ENCODE measurements at places on chromosomes 6 and 20.

DNA sequence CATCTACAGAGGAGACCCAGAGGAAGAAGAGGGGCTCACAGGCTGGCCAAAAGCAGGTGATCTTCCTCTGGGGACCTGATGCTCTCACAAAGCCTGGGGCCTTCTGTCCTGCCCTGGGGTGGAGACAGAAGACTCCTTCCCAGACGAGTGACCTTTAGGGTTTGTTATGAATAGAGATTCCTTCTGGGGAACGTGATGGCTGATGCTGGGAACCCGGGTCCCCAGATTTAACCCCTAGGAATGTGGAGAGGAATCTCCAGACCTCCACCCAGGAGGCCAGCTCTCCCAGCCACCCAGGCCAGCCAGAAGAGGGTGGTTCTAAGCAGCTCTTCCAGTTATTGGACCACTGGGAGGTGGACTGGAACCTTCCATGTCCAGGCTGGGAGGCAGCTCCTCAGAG lies 16.8 kb upstream of the CCN5 start:
- no peak for DNase-seq

DNA sequence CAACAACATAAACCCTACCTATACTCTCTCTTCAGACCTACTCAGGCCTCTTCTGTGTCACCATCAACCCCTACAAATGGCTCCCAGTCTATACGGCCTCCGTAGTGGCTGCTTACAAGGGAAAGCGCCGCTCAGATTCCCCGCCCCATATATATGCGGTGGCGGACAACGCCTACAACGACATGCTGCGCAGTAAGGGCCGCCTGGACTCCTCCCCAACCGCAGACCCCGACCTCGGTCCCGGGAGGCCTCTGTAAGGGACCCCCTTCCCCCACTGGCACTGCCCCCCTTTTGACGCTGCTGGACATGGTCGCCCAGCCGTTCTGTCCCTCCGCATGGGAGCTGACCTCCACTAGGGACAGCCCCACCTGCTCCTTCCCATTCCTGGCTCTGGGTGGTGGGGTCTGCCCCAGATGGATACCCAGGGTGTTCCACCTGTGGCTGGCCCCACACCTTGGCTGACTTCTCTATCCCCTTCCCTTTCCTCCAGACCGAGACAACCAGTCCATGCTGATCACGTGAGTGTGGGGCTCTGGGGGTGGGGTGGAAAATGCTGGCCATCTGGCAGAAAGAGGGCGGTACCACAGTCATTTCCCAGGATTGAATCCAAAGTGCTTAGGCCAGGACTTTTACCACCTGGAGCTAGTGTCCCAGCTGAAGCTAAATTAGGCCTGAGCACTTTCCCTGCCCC lies 25.0 kb downstream of the MYH7B start:
- DNase-seq = no peak

DNA sequence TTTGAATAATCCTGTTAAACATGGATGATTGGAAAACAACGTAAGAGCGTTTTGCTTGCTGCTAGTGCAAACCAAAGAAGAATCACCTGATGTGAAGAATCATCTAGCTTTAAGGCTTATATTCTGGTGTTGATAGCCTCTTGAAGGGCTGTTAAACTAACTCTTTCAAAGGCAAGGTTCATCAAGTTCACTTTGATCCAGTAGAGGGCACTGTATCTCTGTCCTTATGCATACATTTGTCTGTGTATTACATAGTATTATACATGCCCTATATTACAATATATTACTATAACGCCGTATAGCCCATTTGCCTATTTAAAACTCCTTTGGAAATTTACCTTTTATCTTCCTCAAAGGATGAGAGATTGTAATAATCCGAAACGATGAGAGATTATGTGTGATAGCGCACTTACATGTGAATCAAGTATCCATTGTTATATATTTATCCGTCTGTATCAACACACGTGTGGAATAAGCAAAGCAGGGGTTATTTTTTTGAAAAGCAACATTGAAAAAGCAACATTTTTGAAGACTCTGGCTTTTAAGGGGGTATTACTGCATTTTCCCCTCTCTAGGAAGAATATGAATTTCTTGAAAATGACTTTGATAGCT lies 50.8 kb upstream of the NRN1 start:
- DNase-seq = no peak

GRCh38 chr6:55696041-55696440 lies 117.0 kb upstream of the HMGCLL1 start:
- no peak for DNase-seq

GRCh38 chr6:90939906-90940305 lies 353.0 kb upstream of the MAP3K7 start:
- no peak for DNase-seq

GRCh38 chr6:158476389-158476788 lies 83.5 kb upstream of the TMEM181 start:
- no peak for DNase-seq

DNA sequence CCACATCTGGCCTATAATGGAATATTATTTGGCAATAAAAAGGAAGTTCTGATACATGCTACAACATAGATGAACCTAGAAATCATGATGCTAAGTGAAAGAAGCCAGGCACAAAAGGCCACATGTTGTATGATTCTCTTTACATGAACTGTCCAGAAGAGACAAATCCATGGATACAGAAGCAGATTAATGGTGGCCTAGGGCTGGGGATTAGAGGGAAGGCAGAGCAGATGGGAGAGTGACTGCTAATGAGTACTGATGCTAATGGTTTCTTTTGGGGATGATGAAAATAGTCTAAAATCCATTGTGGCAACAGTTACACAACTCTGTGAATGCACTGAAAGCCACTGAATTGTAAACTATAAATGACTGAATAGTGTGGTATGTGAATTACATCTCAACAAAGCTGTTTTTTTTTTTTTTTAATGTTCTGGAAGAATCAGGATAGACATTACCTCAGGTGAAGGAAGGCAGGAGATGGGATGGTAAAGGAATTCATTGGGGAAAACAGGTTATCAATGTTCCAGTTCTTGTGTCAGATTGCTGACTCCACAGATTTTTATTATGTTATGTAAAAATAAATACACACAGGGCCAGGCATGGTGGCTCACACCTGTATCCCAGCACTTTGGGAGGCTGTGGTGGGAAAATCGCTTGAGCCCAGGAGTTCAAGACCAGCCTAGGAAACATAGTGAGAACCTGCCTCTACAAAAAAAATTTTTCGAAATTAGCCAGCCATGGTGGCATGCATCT lies 8.9 kb upstream of the SOX12 start:
- DNase-seq = no peak

- DNase-seq = peak; percentile 88
Measured at GRCh38 chr20:62302341-62303061, at the start of gene ADRM1. TSS of gene ADRM1 (plus strand) at chr20:62302997. CDS start at chr20:62303569, 572 bp downstream.

DNA sequence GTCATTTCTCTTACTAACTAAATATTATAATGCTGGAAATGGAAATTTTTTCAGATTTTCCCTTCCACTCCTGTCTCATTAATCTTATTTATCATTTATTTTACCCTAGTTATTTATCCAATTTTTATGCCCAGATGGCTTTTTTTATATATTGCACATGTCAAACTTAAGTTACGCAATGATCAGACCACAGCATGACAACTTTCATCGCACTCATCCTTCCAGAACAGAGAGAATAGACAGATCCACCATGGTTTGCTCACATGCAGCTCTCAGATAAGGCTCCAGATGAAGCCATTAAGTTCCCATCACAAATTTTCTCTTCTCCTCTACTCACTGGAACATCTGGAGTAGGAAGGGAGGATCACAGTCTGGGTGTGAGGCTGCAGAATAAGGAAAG lies 48.7 kb downstream of the MAP7 start:
- no peak for DNase-seq

DNA sequence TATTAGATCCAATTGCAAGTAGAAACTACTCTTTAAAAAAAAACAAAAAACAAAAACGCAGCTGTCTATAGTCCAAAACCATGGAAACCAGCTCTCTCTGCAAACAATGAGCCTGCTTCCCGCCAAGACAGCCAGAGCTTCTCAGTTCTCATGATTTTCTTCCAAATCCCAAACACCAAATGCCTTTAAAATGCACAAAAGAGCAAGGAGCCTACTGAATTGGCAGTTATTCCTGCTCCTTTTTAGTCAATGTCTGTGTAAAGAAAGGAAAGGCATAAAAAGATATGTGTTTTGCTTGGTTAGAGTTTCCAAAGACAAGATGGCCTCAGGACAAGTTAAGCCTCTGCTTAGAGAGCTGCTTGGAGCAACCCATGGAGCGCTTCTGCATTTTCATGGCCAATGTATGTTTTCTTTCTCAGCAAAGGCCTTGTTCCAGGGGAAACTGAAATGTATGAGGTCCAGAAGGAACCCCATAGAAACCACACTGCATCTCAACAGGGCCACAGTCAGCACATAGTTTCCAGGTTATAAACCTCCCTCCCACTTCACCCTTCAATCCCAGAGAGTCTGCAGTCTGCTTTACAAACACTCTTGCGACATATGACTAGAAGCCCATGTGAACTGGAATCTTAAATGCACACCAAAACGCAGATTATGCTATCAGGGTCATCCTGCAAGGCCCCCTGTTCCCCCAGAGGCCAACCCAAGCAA lies 209.3 kb upstream of the TAB2 start:
- no peak for DNase-seq

- DNase-seq = no peak
Measured at GRCh38 chr6:131251590-131252199, 116.4 kb downstream of the AKAP7 start.

GRCh38 chr6:26059941-26060340 lies 27.3 kb upstream of the HFE start:
- DNase-seq = no peak

DNA sequence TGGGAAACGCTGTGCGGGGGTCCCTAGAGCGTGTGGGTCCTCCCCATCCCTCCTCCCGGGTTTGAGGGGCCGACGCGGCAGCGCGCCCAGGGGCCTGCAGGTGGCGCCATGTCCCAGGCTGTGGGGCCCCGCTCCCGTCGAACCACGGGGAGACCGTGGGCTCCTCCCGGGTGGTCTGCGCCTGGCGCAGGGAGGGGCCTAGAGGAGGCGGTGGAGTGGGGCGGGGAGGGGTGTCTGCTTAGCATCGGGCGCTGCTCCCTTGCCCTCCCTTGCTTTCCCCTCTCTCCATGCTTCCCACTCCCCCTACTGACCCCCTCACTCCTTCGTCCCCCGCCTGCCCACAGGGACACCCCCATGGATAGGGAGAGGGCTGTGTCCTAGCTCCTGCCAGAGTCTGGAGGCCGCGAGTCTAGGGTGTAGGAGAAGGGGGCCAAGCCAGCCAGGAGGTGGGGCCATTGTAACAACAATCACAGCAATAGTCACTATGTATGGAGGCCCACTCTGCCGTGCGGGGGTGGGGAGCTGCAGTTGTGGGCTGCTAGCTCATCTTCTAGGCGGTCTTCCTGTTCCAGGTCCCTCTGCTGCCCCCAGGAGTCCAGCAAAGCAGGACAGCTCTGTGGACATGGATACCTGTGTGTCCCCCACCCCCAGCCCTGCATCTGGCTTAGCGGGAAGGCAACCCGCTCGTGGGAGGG lies 51.7 kb downstream of the CHMP4B start:
- DNase-seq = no peak

- DNase-seq = no peak
Measured at GRCh38 chr6:39075807-39076622, 27.4 kb downstream of the GLP1R start.

GRCh38 chr20:29409833-29410805 lies 1847.3 kb upstream of the DEFB115 start:
- DNase-seq = no peak

DNA sequence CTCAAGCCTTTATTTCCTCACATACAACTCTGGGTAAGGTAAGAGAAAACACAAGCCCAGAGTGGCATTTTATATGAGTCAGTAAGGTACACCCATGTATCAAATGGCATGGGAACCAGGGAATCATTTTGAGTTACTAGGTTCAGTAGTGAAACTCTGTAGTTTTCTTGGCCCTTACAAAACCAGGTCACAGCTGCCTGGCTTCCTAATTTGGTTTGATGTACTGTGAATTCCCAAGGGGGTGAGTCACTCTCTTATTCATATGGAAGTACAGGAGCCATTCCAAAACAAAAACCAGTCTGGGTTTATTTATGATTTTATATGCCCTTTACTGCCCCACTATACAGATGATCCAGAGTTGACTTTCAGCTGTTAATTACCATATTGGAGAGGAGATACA lies 70.7 kb downstream of the PDE7B start:
- DNase-seq = no peak

DNA sequence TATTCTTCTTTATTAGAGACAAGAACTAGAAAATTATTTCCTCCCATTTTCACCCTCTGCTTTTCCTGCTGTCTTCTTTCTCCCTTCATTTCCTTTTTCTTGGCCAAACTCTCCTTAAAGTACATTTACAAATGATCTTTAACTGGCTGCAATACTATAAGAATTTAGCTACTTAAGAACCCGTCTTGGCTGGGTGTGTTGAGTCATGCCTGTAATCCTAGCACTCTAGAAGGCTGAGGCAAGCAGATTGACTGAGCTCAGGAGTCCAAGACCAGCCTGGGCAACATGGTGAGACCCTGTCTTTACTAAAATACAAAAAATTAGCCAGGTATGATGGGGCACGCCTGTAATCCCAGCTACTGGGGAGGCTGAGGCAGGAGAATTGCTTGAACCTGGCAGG lies 39.3 kb upstream of the SRPK1 start:
- no peak for DNase-seq

GRCh38 chr6:24990236-24990845 lies 54.6 kb upstream of the RIPOR2 start:
- DNase-seq = no peak

DNA sequence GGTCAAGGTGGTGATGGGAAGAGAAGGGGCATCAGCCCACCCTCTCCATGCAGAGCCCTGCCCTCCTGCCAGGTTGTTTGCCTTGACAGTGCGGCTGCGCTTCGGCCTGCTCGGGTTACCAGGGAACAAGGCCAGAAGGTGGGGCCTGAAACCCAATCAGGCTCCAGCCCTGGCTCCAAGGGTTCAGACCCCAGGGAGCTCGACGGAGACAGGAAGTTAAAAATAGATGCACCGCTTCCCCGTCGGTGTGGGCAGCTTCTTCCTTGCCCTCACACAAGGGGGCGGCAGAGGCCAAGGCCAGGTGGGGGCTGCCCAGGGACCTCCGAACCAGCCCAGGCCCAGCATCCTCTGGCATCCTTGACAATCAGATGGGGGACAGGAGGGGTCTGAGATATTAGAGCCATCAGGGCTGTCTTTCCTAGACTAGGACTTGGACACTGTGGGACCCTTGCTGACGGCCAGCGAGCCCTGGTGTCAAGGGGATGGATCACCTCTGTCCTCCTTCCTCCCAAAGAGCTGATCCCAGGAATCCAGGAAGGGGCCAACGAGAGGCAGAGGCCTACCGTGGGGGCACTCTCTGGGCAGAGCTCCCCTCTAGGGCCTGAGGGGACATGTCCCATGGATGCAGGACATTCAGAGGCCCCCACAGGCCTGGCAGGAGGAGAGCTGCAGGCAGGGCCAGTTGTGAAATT lies 65.2 kb downstream of the RIPOR3 start:
- no peak for DNase-seq

All from stimulated activated CD8-positive, alpha-beta memory T cell treated with anti-CD3 and anti-CD28 coated beads, Interleukin-4, amount 100 ng/mL, for 4 hours (primary cell).